ENCODE measurements at places on chromosomes 6 and 20.

DNA sequence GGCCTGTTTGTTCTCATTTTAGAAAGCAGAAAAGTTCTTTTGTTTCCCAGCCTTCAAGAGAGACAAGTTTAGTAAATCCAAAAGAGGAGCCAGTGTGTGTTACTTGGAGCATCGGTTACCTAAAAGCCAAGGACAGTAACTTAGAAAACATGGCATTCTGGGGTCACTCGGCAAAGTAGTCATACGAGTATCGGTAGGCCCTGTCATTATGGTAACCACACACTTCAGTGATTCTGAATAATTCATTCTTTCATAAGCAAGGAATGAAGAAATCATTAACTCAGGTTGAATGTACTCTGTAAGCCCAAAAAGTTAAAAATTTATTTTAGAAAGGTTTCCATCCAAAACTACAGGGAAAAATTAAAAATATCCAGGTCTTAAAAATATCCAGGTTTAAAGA lies 34.0 kb downstream of the CNKSR3 start:
- DNase-seq: no peak

DNA sequence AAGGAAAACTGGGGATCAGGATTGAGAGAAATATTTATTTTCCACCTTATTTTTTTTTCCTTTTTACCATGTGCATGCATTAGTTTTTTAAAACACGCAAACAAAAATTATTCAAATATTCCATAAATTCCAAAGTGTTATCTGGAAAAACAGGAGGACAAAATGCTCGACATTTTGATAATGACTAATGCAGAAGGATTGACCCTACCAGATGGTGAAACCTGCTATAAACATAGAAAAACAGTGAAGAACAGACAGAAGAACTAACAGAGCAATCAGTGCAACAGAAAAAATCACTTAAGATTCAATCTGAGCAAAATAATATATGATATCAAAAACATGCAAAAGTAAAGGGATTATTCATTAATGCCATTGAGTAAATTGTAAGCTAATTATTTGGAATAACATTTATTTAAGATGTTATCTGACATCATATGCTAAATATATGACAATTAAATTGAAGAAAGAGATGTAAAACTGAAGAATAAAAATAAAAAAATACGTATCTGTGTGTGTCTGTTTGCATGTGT lies 218.4 kb downstream of the LMBRD1 start:
- no peak for DNase-seq

DNA sequence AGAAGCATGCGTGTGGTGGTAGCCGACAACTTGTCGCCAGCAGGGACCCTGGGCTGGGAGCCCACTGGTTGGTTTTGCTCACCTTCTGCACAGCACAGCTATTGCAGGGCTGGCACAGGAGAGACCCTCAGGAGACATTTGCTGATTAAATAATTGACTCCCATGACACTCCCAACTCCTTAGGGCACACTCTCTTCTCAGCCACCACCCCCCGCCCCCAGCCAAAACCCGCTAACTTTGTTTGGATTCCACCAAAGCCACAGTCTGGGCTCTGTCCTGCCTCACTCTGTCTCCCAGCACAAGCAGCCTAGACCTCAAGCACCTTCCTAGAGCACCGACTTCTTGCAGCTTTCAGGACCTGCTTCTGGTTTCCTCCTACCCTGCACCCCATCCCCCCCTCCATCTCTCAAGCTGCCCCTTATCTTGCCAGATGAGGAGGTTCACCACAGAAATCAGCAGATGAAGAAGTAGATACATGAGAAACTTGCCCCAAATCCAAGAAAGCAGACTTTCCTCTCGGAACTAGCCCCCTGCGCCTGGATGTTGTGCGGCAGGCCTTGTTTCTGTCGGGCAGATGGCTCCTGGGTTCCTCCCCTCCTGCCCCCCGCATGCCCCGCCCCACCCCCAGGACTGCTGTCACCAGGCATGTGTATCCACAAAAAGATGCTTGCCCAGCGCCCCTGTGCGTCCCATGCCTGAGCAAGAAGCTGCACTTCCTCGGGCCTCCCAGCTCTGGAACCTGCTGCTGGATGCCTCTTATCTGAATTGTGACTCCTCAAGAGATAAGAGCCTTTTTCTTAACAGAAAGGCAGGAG lies 35.0 kb upstream of the CD93 start:
- peak; percentile 54 for DNase-seq

- DNase-seq: no peak
Observed at GRCh38 chr6:78810146-78810545, 57.2 kb upstream of the IRAK1BP1 start.

GRCh38 chr20:46666306-46666705 lies 15.0 kb upstream of the SLC13A3 start:
- DNase-seq: no peak

GRCh38 chr6:11522812-11523605 lies 14.5 kb upstream of the TMEM170B start:
- no peak for DNase-seq

GRCh38 chr20:44302026-44302669 lies 8.9 kb downstream of the FITM2 start:
- DNase-seq: no peak

GRCh38 chr6:136846046-136846445 lies 23.7 kb downstream of the PEX7 start:
- no peak for DNase-seq

GRCh38 chr20:63316502-63316921 lies 23.5 kb downstream of the COL20A1 start:
- DNase-seq: no peak

- DNase-seq: no peak
Observed at GRCh38 chr20:4568361-4568959, 153.2 kb upstream of the PRND start.

DNA sequence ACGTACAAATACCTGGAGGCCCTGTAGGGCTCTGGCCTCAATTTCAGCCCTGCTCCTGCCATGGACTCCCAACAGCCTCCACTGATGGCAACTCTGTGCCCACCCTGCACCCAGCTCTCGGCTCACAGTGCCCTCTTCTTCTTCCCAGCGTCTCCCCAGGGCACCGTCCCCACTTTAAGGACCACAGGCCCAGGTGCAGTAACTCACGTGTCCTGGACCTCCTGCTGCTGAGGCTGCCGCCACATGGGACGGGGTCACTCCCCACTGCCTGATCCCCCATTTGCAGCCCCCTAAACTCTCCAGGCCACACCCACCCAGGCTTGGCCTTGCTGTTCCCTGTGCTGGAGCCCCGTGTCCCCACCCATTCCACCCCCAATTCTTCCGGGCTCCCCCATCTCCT lies 223.4 kb downstream of the PREX1 start:
- DNase-seq: peak; percentile 56

- DNase-seq: no peak
Observed at GRCh38 chr6:163460307-163460782, 45.8 kb downstream of the QKI start.

GRCh38 chr20:37542281-37542680 lies 14.6 kb upstream of the BLCAP start:
- no peak for DNase-seq

DNA sequence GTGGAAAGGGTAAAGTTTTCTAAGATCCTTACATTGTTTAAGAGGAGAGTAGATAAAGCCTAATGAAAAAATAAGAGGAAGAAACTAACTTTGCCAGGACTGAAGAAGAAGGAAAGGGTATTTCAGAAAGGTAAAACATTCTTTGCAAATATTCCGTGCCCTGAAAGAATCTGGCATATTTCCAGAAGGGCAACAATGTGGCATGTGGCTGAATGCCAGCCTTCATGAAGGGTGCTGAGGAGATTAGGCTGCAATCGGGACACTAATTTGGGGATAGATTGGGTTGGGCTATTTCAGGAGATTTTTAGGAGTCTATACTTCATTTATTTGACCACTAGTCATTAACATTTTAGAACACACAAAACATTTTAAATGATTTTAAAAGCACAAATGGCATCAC lies 16.2 kb upstream of the UFL1 start:
- DNase-seq: no peak

DNA sequence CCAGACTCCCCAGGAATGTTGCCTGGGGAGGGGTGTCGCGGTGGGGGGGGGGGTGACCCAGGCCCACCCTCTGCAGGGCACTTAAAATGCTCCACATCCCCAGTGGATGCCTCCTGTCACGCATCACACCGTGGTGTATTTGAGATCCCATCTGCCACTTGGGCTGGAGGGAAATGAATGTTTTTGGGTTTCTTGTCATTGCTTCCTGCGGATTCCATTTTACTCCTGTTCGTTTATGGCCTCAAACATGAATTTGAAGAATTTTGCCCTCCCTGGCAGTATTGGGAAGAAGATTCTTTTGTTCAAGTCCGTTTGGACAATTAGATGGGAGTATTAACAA lies 544 bp upstream of the KHDC1 start:
- no peak for DNase-seq

- no peak for DNase-seq
Observed at GRCh38 chr6:159646733-159647132, 46.3 kb downstream of the SOD2 start.

DNA sequence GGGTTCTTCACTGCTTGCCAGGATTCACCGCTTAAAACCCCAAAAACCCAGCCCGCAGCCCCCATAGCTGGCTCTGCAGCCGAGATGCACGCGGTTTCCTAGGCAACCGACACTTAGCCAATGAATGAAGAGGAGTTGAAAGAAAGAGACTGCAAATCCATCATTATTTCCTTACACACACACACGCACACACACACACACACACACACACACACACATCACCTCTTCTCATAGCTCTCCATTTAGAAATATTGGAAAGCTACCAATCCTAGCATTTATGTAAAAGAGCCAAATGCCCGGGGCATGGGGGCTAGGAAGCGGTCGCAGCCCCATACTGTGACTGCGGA lies 3.4 kb upstream of the TUBB2B start:
- no peak for DNase-seq

- DNase-seq: no peak
Observed at GRCh38 chr6:135086414-135086764, 31.8 kb upstream of the HBS1L start.

GRCh38 chr6:19299129-19299528 lies 538.0 kb upstream of the ID4 start:
- no peak for DNase-seq

- DNase-seq: no peak
Observed at GRCh38 chr6:117344444-117345291, 79.3 kb downstream of the VGLL2 start.

- no peak for DNase-seq
Observed at GRCh38 chr20:24185791-24186190, 197.2 kb upstream of the GGTLC1 start.

DNA sequence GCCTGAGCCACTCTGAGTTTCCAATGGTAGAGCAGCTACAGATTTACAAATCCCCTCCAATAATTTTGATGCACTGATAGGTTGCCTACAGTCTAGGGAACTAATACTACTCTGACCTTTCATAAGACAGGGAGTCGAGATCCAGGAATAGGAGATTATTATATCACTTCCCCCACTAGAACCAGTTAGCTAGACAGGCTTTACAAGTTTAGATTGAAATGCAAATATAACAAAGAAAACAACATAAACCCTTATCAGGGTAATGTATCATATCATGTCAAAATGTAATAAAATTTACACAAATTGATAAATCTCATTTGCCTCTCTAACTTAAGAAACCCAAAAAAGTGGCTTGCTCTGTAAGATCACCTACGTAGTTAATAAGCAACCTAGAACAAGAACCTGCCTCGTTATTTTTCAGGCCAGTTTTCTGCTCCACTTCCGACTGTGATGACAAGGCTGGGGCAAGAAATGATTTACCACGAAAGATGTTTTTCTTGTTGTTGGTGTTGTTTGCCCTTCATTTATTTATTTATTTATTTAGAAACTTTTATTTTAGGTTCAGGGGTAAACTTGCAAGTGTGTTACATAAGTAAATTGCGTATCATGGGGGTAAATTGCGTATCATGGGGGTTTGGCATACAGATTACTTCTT lies 504.2 kb upstream of the ID4 start:
- DNase-seq: no peak

GRCh38 chr6:15256538-15257271 lies 10.8 kb downstream of the JARID2 start:
- no peak for DNase-seq

- peak; percentile 98 for DNase-seq
Observed at GRCh38 chr20:35768731-35769664, 2.8 kb upstream of the PHF20 start.

- DNase-seq: peak; percentile 92
Observed at GRCh38 chr6:32970413-32971241, 2.2 kb downstream of the BRD2 start.

DNA sequence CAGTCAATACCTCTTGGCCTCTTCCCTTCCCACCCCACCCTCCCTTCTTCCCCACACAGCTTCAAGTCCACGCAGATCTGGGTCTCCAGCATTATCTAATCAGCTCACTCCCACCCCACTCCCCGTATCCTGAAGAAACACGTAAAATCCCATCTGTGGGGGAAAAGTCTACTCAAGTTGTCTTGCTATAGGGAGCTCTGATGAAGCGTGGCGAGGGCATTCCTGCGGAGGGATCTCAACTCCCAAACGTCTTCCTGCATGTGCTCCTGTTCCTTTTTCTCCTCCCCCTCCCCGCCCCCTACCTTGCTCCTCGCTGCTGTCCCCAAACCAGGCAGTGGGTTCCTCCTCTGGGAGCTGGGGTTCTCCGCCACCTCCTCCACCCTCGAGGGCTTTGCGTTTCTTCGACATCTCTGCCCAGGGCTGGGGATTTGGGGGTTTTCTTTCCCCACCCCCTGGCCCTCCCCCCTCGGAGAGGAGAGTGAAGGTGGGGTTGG lies 181.8 kb downstream of the TBXT start:
- DNase-seq: no peak

DNA sequence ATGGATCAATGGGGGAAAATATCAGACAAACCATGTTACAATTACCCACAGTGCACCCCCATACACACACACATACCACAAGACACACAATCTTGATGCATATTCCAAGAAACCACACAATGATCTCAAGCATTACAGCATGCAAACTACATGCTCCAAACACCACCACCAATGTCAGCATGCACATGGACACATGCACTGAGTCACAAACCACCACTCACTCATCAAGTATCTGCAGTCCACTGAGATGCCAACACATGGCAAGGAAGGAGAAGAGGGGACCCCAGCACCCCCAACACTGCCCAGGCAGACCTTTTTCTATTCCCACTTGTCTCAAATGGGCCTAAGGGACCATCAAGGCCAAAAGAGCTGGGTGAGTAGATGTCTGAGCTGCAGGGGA lies 91.6 kb downstream of the PREX1 start:
- DNase-seq: no peak

DNA sequence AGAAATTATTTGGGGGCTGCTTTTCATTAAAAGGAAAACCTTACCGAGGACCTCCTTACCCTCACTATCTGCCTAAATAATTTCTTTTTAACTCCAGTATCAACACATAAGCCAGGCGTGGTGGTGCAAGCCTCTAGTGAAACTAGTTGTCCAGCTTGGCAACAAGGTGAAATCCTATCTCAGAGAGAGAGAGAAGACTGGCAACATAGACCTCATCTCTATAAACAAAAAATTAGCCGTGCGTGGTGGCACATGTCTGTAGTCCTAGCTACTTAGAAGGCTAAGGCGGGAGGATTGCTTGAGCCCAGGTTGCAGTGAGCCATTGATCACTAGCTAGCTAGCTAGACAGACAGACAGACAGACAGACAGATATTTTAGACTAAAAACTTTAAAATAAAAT lies 92.5 kb downstream of the ARMC2 start:
- no peak for DNase-seq

- no peak for DNase-seq
Observed at GRCh38 chr6:146297815-146298214, 245.8 kb upstream of the RAB32 start.

Measured in suprapubic skin (tissue), 4 donors.